ENCODE measurements at places on chromosomes 6 and 20. TPM values are rescaled to one million over a fixed set of nuclear protein-coding genes. Genes with fewer than 3 reads are reported as not detected.

Gene COL20A1
- not detected for total RNA-seq

Gene SLC4A11
- 0.21 TPM for total RNA-seq

Gene E2F3
- total RNA-seq, result 11.1 TPM

Gene GINS1
- total RNA-seq, result 0.21 TPM

Gene CCM2L
- 0.42 TPM for total RNA-seq

Gene PLEKHG1
- total RNA-seq, result 12.5 TPM

Gene KDM1B
- total RNA-seq, result 19.1 TPM

Gene HEY2
- total RNA-seq, result 0.10 TPM

Gene LIN28B
- total RNA-seq, result not detected

Gene NFS1
- total RNA-seq, result 7.1 TPM

Gene HLA-DPB1
- total RNA-seq, result 166 TPM

Gene PPP1R16B
- total RNA-seq, result 72.4 TPM

Gene CALHM4
- total RNA-seq, result 0.21 TPM

Gene IPCEF1
- 73.5 TPM for total RNA-seq

Gene EYA4
- not detected for total RNA-seq

Gene GATA5
- not detected for total RNA-seq

Gene TRDN
- not detected for total RNA-seq

Gene NKX2-2
- not detected for total RNA-seq

Gene HSPA1A
- total RNA-seq, result 16.6 TPM

Data from mononuclear cell (primary cell).